Activated CD4-positive, alpha-beta T cell treated with anti-CD3 and anti-CD28 coated beads, Interleukin-2, amount 10 ng/mL, durations not matched to agents 24 days and 14 days (primary cell): ENCODE measurements at places on chromosomes 5 and 9. TPM values are rescaled to one million over a fixed set of nuclear protein-coding genes. Genes with fewer than 3 reads are reported as not detected.

SPATA31C1 gene
- not detected in 2 replicates for total RNA-seq

SPAG8 gene
- 0.21 and 0.52 TPM in 2 replicates for total RNA-seq

SPDL1 gene
- 36.9 and 38.5 TPM in 2 replicates for total RNA-seq

SLF1 gene
- total RNA-seq: 11.5 and 13.7 TPM in 2 replicates

PAPPA gene
- total RNA-seq: not detected in 2 replicates

CCDC183 gene
- 0.14 and 0.42 TPM in 2 replicates for total RNA-seq

PCDHAC2 gene
- total RNA-seq: not detected in 2 replicates

PDLIM4 gene
- 0.72 and 0.78 TPM in 2 replicates for total RNA-seq

NR4A3 gene
- 51.1 and 52.8 TPM in 2 replicates for total RNA-seq

SLC6A7 gene
- total RNA-seq: not detected in 2 replicates

DENND4C gene
- 13.6 and 16.8 TPM in 2 replicates for total RNA-seq

PCDHGA5 gene
- total RNA-seq: 0.19 and 0.51 TPM in 2 replicates

ZNF354C gene
- 4.0 and 4.5 TPM in 2 replicates for total RNA-seq

GRCh38 chr5:16521521-16522483, 56.2 kb upstream of the ZNF622 start:
- DNase-seq: no peak

- no peak for DNase-seq
These were observed 69.4 kb downstream of the KLHL3 start for GRCh38 chr5:137666461-137666850.

DNA sequence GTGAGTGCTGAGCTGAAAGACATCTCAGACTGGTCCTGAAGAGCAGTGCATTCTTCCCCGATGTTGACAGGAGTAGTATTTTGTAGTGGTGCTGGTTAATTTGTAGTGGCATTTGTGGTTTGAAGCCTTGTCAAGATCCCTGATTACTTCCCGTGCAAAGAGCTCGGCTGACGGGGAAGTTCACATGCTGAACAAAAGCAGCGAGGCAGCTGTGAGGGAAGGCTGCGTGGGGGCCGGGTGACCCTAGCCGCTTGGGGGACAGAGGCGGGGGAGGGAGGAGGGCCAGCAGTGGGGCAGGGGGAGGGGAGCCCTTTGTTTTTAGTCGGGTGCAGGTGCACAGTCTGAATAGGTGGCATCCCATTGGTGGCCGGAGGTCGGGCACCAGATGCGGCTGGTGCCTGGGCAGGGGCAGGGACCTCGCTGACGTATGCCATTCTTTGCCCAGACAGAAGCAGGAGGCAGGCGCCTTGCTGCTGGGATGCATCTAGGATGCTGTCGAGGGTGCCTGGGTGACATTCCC, 64.7 kb downstream of the CRB2 start:
- no peak for DNase-seq

GRCh38 chr5:30804739-30805505, 388.6 kb upstream of the CDH6 start:
- DNase-seq: no peak

- DNase-seq: peak; percentile 67
These were observed 2.7 kb downstream of the CDO1 start for GRCh38 chr5:115813719-115814118.

- DNase-seq: no peak
These were observed 166.3 kb downstream of the ATP10B start for GRCh38 chr5:160685695-160686094.

- DNase-seq: no peak
These were observed 102.8 kb downstream of the ARL15 start for GRCh38 chr5:54207566-54207965.

DNA sequence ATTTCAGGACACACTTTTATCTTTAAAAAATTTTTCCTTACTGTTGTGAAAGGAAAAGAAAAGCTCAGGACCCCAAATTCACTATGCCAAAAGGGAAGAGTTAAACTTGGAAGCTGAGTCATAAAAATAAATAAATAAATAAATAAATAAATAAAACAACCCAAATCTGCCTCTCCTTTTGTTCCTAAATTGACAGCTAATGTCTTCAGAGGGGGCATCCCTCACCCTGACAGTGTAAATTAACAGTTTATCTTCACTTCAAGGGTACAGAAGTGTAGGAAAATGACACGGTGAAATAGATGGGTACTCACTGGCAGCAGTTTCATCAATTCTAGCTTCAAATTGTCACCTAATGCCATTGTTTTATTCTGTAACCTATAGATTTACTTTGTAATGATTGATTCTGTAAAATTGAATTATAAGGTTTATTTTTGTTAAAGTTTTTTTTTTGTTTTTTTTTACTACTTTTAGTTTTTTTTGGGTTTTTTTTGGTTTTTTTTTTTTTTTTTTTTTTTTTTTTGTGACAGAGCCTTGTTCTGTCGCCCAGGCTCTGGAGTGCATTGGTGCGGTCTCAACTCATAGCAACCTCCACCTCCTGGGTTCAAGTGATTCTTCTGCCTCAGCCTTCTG, 18.5 kb upstream of the ANXA1 start:
- no peak for DNase-seq

GRCh38 chr5:1503241-1504068, 20.3 kb downstream of the LPCAT1 start:
- no peak for DNase-seq

DNA sequence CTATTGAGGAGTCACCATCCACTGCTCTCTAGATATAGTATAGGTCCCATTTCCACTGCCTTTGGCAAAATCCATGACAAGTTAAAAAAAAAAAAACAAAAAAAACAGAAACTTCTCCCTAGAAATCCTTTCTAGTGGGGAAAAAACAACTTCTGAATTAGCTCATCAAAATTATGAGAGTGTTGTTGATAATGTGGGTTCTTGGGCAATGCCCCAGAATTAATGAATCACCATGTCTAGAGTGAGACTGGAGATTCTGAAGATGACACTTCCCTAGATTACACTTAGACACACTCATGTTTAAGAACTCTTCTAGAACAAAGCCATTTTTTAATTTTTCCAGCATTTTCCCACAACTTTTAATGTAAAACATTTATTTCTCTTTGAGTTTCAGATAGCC, 728.0 kb upstream of the C9orf72 start:
- DNase-seq: no peak

DNA sequence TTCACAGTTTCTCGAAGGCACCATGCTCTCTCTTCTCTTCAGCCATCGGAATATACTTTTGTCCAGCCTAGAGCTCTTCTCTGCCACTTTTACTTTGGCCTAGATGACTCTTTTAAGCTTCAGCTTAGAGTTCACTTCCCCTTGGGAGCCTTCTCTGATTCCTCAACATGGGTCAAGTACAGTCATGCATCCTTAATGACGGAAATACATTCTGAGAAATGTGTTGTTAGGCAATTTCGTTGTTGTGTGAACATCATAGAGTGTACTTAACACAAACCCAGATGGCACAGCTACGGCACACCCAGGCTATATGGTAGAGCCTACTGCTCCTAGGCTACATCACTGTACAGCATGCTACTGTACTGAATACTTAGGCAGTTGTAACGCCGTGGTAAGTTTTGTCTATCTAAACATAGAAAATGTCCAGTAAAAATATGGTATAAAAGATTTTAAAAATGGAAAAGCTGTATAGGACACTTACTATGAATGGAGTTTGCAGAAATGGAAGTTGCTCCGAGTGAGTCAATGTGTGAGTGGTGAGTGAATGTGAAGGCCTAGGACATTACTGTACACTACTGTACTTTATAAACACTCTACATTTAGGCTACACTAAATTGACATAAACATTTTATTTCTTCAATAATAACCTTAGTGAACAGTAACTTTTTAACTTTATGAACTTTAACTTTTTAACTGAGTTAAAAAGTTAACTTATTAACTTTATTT, 15.1 kb upstream of the TNFSF15 start:
- DNase-seq: no peak

GRCh38 chr5:138588013-138588788, 13.0 kb upstream of the HSPA9 start:
- DNase-seq: no peak

DNA sequence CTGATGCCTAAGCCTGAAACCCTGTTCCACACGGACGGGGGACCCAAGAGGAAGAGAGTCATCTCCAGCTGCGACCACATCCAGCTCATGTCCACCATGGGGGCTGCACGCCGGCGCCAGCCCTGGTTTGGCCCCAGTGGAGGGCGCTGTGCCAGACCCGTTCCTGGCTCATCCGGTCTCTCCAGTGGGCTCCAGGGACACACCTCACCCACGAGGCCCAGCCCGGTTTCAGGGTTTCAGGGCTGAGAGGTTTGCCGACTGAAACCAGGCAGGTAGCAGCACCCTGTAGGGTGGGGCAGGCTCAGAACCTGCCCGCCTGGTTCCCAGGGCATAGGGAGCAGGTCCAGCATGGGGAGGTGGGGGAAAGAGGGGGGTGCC, 71.4 kb upstream of the STXBP1 start:
- no peak for DNase-seq

- DNase-seq: peak; percentile 94
These were observed at the start of gene AQP3 for GRCh38 chr9:33446946-33447798. AQP3 (minus strand) TSS chr9:33447593; CDS start chr9:33447530, 63 bp downstream.

- DNase-seq: no peak
These were observed 89.9 kb upstream of the FSD1L start for GRCh38 chr9:105357937-105358336.

- DNase-seq: no peak
These were observed 145.9 kb downstream of the CARTPT start for GRCh38 chr5:71864730-71865601.

GRCh38 chr9:86454701-86455615, 100.7 kb upstream of the TUT7 start:
- no peak for DNase-seq

- DNase-seq: no peak
These were observed 66.4 kb upstream of the ALDH1B1 start for GRCh38 chr9:38326122-38326521.

DNA sequence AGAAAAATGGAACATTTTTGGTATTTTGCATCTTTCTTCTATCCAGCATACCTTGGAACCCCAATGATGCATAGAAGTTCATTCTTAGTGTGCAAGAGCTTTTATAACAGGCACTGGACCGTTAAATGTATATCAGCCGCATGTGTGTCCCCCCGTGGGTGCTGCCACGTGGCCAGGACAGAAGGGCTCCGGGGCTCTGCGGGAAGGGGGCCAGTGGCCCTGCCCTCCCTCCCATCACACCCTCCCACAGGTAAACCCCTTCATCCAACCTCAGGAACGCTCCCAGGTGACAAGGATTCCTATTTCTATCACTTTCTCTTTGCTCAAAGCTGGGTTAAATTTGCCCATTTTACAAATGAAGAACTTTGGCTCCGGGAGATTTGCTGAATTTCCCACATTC, 393.4 kb upstream of the IRX4 start:
- DNase-seq: no peak

GRCh38 chr5:109448838-109449237, 39.1 kb upstream of the PJA2 start:
- no peak for DNase-seq

DNA sequence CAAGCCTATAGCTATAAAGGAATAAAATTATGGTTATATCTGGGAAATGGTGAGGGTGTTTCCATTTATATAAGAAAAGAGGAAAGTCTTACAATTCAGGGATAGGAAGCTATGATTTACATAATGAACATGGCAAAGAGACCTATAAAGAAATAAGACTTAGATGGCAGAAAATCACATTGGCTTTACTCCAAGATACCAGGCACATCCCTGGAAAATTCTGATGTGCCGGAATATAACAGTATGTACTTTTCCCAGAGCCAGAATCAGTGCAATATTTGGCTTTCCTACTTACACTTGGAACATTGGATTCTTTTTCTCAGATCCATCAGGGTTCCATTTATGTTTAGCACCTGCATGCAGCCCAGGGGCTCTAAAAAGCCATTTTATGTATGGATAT, 357.8 kb downstream of the CETN3 start:
- no peak for DNase-seq

- no peak for DNase-seq
These were observed 1787.7 kb downstream of the EFNA5 start for GRCh38 chr5:105882956-105883481.
